ENCODE measurements at places on chromosomes 7 and 10.

- DNase-seq, result no peak
Observed at GRCh38 chr7:148929176-148929575, 45.1 kb upstream of the EZH2 start.

DNA sequence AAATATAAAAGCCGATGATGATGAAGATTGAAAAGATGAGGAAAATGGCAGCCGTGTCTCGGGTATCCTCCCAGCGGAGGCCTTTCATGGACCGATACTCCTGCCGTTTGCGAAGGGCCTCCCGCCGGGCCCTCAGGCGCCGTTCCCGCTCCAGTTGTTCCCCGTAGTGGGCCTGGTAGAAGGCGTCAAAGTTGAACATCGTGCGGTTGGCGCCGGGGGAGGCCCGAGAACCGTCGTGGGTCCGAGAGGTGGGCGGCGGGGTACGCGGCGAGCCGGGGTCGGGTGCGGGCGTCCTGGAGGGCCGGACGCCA lies 553 bp downstream of the DNAJC30 start:
- no peak for DNase-seq

GRCh38 chr7:100435401-100436304 lies 644 bp downstream of the PPP1R35 start:
- peak; percentile 42 for DNase-seq

GRCh38 chr7:5001003-5001402 lies 42.0 kb upstream of the MMD2 start:
- DNase-seq, result no peak

- no peak for DNase-seq
Observed at GRCh38 chr10:116417821-116418220, 9.8 kb upstream of the PNLIPRP3 start.

- no peak for DNase-seq
Observed at GRCh38 chr7:81562581-81562980, 207.3 kb downstream of the HGF start.

- DNase-seq, result no peak
Observed at GRCh38 chr7:36276428-36277248, 113.0 kb upstream of the ANLN start.

DNA sequence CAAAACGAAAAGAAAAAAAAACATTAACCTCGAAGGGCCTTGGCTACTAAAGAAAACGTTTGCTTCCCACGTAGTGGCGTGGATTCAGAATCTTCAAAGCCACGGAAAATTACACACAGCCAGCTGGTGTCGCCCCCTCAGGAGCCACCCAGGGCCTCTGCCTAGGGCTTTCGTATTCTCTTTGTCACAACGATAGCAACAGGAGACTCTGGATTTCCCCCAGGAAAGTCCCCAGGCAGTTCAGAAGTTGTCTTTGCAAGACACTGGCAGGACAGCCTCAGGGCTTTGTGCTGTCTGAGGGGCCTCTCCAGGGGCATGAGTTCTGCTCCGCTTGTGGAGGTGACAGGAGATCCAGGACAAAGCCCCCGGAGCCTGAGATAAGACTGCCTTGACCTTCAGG lies 150.2 kb upstream of the INSYN2A start:
- no peak for DNase-seq

- DNase-seq, result peak; percentile 46
Observed at GRCh38 chr10:101536800-101537199, 51.3 kb downstream of the POLL start.

DNA sequence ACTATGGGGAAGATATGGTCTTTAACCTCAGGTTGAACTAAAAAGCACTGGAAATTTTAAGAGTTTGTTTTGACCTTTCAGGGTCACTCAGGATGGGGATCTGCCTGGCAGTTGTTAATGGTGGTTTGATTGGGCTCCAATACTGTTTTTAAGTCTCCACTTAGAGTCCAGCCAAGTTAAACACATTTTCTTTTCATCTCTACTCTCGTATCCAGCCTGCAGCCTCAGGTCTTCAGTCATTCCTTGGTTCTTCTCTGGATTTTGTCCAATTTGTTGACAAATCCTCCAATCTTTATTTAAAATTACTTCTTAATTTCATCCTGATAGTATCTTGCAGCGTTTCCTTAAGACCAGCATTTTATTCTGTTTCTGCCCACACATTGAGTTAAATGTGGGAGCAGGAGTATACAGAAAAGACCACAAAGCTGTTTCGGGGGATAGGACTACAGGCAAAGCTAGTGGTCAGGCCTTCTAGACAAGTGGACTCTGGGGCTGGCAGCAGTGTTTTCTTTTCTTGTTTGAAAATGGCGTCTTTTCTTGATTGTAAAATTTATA lies 133.2 kb upstream of the INHBA start:
- DNase-seq, result no peak

Measured in cerebellar cortex (tissue), 1 donor.